ENCODE measurements at places on chromosomes 5 and 9.
A peak's percentile ranks its signal among the peaks of the same experiment; 100 is the strongest.

GRCh38 chr5:168765551-168766425 lies 186.6 kb upstream of the PANK3 start:
- no peak for DNase-seq

GRCh38 chr9:111715471-111715870 lies 54.1 kb downstream of the GNG10 start:
- no peak for DNase-seq

DNA sequence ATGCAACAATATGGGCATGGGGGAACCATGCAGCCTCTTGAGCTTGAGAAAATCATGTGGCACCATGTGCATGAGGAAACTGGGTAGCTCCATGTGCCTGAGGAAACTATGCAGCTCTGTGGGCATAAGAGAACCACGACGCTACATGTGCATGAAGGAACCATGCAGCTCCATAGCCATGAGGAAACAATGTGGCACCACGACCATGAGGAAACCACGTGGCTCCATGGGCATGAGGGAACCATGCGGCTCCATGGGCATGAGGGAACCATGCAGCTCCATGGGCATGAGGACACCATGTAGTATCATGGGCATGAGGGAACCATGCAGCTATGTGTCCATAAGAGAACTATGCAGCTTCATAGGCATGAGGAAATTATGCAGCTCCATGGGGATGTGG lies 140.8 kb downstream of the CAVIN4 start:
- DNase-seq: no peak

DNA sequence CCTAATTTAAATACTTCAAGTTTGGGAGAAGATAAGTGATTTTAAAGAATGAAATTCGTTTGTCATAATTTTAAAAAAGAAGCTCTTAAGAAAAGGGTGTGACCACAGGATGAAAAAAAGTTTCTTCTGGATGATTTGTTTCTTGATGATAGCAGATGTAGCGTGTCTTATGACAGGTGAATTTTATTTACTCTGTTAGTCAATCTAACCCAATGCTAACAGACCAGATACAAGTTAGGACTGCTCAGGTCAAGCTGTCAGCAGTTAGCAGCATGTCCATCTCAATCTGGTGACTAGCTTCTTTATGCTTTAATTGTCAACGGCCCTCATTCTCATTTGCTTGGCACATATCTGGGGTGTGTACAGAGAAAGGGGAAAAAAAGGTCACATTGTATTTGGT lies 456.0 kb downstream of the BNC2 start:
- no peak for DNase-seq

DNA sequence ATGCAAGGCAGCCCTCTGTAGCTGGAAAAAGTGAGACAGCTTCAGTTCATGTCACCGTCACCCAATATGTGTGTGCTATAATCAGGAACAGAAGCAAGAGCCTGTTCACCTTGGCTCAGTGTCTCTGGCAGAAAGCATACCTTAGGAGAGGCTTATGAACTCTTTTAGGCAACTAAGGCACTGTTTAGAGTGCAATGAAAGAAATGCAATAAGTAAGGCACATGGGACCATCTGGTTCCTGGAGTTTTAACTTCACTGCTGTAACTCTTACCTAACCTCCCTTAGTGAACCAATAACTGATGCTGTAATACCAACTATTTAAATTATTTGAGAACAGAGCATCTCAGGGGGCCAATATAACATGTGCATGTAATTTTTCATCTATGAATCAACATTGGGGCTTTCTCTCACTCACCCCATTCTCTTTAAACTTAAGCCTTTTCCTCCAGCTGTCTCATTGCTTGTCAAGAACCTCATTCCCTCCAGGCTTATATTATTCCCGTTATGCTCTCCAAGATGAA lies 32.4 kb downstream of the C9 start:
- DNase-seq: no peak

GRCh38 chr9:76691517-76692313 lies 72.5 kb upstream of the PCA3 start:
- no peak for DNase-seq

- no peak for DNase-seq
Measured at GRCh38 chr5:66074901-66075300, 69.2 kb upstream of the SREK1 start.

- DNase-seq: no peak
Measured at GRCh38 chr9:33318225-33318624, 27.9 kb downstream of the NFX1 start.

DNA sequence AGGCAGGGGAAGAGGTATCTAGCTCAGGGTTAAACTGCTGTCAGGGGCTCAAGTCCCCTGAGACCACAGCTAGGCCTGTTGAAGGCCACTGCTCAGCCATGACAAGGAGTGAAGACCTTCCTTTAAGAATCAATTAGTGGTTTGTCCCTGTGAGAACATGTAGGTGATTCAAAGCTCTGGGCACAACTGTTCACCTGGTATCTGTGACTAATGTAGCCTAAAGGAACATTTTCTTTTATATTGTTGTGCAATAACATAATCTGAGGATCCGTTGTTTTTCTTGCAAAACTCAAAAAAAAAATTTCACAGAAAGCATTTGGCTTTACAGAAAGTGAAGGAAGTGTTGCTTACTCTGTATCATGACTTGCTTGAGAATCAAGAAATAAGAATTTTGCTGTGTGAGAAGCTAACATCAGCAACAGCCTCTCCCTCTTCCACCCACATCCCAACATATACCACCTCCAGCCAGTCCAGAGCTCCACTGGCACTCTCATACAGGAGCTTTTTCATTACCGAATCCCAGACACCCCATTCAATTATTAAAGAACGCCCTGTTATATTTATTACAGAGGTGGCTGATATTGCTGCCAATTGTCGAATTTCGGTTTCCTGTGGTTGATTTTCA lies 807.0 kb downstream of the TLE4 start:
- no peak for DNase-seq

DNA sequence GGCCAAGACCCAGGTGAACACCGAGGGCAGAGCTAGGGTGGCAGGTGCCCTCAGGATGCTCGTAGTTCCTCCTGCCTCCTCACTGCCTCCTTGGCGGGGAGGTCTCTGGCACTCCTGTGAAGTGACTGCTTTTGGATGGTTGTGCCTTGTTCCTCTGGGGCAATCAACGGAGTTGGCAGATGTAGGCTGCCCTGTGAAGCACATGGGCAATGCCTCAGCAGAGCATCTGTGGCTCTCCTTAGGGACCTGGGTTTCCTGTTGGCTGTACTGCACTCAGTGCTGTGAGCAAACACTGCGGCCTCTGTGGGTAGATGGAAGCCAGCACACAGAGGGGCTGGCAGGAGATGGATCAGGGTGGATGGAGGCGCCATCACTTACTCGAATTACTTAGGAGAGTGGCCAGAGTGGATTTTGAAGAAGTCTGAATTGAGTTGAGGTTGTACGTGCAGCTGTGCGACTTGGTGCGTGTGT lies 71.4 kb upstream of the COL5A1 start:
- DNase-seq: no peak

DNA sequence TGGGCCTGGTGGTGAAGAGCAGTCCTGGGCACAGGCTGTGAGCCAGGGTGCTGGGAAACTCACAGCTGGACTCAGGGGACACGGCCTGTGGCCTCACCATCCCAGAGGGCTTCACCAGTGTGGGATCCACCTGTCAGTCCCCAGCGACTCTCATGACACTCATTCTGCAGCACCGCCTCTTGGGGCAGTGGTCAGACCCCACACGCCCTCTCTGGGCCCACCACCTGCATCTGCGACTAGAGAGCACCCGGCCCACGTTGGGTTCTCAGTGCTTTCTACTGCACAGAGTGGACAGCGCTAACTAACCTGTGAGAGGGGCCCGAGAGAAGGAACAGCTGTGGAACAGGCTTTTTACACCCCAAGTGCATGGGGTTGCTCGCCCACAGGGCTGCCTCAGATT lies 45.8 kb upstream of the GARNL3 start:
- no peak for DNase-seq

DNA sequence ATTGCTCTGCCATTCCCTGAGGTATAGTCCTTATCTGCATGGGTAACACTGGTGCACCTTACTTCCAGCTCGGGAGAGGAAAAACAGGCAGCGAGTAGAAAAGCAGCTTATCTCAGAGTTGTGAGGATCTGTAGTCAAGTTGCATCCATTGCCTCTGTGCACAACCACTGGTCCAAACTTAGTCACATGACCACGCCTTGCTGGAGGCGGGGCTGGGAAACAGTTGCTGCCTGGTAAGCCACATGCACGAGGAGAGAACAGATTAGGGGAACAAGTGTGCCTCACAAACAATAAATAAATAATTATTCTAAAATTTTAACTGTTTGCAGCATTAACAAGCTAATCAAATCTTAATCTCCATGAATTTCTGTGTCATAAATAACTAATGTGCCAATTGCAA lies 18.6 kb downstream of the ZNF622 start:
- DNase-seq: no peak

- no peak for DNase-seq
Measured at GRCh38 chr9:115757461-115757860, 396.1 kb upstream of the PAPPA start.

GRCh38 chr5:15598294-15598902 lies 98.4 kb downstream of the FBXL7 start:
- no peak for DNase-seq

DNA sequence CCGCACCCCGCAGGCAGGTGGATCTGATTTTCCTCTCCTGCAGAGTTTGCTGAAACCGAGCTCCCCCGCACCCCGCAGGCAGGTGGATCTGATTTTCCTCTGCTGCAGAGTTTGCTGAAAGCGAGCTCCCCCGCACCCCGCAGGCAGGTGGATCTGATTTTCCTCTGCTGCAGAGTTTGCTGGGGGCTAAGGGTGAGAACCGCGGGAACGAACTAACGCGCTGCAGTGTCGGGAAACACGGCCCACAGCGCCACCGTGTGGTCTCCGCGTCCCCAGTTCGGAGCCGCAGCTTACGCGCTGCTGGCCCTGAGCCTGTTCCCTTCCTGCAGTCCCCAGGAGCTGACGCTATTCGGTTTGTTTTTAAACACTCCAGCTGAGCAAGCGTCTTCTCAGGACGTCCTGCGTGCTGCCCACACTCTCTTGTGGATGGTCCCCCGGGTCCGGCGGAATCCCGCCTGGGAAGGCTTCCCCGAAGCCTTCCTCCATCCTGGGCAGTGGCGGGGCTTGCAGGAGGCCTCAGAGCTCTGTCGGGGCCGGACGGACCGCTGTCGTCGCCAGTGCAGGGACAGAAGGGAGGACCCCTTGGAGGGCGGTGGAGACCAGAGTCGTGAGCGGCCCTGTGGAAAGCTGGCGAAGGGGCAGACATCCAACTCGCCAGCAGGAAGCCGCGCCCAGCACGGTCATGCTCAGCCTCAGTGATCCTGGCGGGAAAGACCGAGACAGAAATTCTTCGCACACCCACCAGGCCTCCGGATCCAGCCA lies 121.2 kb upstream of the LPCAT1 start:
- peak; percentile 91 for DNase-seq

- DNase-seq: no peak
Measured at GRCh38 chr9:88544245-88544644, 9.3 kb downstream of the NXNL2 start.

DNA sequence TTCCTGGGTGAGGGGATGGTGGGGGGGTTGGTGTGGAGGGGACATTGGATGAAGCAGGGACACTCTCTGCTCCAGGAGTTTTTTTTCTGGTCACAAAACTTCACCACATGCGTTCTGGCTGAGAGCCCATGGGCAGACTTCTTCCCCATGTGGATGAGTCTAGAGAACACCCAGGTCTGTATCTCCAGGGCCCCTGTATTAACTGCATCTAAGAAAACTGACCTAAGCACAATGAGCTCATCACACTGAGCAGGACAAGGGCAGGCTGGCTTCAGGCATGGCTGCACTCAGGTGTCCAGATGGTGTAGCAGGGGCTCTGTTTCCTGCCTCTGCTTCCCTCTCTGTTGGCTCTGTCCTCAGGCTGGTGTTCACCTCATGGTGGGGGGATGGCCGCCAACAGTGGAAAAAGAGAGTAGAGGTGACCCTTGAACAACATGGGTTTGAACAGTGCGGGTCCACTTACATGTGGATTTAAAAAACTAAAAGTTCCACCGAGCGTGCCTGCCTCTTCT lies 85.3 kb upstream of the STC2 start:
- no peak for DNase-seq

DNA sequence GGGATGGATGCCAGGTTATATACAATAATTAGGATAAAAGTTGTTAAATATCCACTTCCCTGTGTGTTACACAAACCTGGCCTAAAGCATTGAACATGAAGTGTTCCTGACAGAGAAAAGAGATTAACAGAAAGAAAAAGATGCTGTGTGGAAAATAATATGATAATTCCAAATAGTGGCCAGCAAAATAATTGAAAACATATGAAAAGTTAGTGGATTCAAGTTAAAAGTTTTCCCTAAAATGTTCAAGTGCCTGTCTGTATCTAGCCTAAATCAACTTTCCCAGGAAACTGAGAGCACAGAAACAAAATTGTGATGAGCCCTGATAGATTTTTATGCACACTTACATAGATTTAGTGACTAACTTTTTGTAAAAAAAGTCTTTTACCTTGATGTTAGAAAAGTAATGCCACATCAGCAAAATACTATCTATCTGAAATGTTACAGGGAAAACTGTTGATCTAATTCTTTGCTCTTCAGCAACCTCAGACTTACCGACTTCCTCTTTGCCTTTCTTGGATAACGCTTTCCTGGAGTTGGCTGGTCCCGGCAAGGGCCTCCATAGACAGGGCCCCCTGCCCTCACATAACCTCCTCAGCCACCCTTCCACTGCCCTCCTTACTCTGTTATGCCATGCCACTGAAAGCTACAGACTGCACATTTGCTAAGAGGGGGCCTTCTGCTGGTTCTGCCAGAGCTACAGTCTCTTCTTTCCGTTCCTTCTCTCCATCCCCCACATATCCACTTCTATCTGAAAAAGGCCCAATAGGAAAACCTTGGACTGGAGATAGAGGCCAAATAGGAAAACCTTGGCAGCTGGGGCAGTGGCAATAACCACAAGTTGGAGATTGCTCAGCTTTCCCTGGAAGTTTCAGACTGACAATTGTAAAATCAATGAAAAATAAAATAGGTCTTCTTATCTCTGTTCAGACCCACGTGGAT lies 44.4 kb downstream of the ZNF474 start:
- DNase-seq: no peak

DNA sequence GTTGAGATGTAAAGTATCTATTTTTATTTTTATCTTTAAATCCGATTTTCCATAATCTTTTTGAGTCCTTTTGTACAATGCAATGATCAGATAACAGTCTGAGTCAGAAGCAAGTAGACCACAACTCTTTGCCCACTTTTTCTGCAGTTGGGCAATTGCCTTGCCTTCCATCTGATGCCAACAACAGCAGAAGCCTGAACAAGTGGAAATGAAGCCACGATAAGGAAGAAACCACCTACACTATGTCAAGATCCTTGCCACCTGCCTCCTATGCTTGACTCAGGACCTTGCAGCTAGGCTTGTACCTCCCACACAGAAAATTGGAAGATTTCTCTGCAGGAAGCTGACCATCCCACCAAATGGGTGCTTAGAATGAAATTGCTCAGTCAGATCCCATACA lies 78.6 kb downstream of the ANXA1 start:
- no peak for DNase-seq

- DNase-seq: no peak
Measured at GRCh38 chr9:92989561-92989960, 42.2 kb downstream of the FGD3 start.

All from NCI-H2107 (cell line).